ENCODE measurements at places on chromosomes 6 and 20. TPM values are rescaled to one million over a fixed set of nuclear protein-coding genes. Genes with fewer than 3 reads are reported as not detected.

GRCh38 chr6:94377835-94378234, 958.5 kb upstream of the EPHA7 start:
- H3K4me3 ChIP-seq, result no peak overlapping the region
- H3K4me1 ChIP-seq, result no peaks in the 10 kb centered on the region
- no peak overlapping the region for H3K27ac ChIP-seq
- no peaks in the 10 kb centered on the region for H3K36me3 ChIP-seq
- no peaks in the 10 kb centered on the region for H3K27me3 ChIP-seq
- no peak for DNase-seq

GRCh38 chr6:132132924-132133639, 181.9 kb upstream of the CCN2 start:
- no peak overlapping the region for H3K27ac ChIP-seq
- no peak overlapping the region for H3K4me3 ChIP-seq
- no peaks in the 10 kb centered on the region for H3K36me3 ChIP-seq
- peaks cover 18% of the 10 kb centered on the region for H3K27me3 ChIP-seq

Gene PTGIS
- total RNA-seq, result 40.6 TPM

- H3K27me3 ChIP-seq, result peaks cover 2% of the 10 kb centered on the region
- H3K27ac ChIP-seq, result no peak overlapping the region
- H3K36me3 ChIP-seq, result no peaks in the 10 kb centered on the region
- H3K4me3 ChIP-seq, result no peak overlapping the region
Observed at GRCh38 chr6:17291778-17292177, 10.6 kb downstream of the RBM24 start.

Gene SLC44A4
- total RNA-seq, result 0.12 TPM

- H3K36me3 ChIP-seq, result no peaks in the 10 kb centered on the region
- H3K4me3 ChIP-seq, result no peak overlapping the region
- no peaks in the 10 kb centered on the region for H3K4me1 ChIP-seq
- H3K27me3 ChIP-seq, result peaks cover 8% of the 10 kb centered on the region
- H3K27ac ChIP-seq, result no peak overlapping the region
Observed at GRCh38 chr6:29487131-29487530, 625 bp downstream of the MAS1L start.

Gene TRIM15
- total RNA-seq, result 0.59 TPM

DNA sequence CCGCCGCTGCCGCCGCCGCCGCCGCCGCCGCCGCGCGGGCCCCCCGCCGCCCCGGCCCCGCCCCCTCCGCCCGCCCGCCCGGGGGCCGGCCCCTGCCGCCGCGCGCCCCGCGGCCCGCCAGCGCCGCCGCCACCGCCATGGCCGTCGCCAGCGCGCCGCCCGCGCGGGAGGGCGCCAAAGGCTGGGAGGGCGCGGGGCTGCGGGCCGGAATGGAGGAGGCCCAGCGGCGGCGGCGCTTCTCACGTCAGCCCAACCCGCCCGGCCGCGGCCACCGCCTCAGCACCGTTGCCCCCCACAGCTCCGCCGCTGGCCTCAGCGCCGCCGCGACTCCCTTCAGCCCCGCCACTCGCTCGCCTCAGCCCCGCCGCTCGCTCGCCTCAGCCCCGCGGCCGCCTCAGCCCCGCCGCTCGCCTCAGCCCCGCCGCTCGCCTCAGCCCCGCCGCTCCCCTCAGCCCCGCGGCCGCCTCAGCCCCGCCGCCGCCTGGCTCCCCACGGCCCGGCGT, 258 bp downstream of the PHF10 start:
- DNase-seq, result peak; percentile 32
- no peak overlapping the region for H3K27ac ChIP-seq
- H3K4me3 ChIP-seq, result peak overlapping the region; percentile 48
- H3K27me3 ChIP-seq, result peaks cover 8% of the 10 kb centered on the region
- peaks cover 13% of the 10 kb centered on the region for H3K36me3 ChIP-seq
- H3K4me1 ChIP-seq, result peaks cover 49% of the 10 kb centered on the region

DNA sequence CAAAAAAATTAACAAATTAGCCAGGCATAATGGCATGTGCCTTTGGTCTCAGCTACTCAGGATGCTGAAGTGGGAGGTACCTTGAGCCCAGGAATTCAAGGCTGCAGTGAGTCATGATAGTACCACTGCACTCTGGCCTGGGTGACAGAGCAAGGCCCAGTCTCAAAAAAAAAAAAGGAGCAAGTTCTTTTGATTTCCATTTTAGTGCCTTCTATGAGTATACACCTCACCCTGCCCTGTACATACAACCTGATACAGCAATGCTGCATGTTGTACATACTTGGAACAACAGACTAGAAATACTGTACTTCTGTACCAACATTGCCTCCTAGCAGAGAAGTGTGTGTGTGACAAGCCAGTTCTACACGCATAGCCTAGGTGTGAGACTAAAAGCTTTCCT, 97.3 kb upstream of the CARMIL1 start:
- no peak overlapping the region for H3K27ac ChIP-seq
- peaks cover 71% of the 10 kb centered on the region for H3K4me1 ChIP-seq
- H3K36me3 ChIP-seq, result no peaks in the 10 kb centered on the region
- no peak overlapping the region for H3K4me3 ChIP-seq
- DNase-seq, result no peak
- H3K27me3 ChIP-seq, result no peaks in the 10 kb centered on the region

GRCh38 chr6:123091091-123091895, 95.3 kb downstream of the CLVS2 start:
- DNase-seq, result no peak
- no peaks in the 10 kb centered on the region for H3K27me3 ChIP-seq
- H3K27ac ChIP-seq, result no peak overlapping the region
- H3K36me3 ChIP-seq, result no peaks in the 10 kb centered on the region

DNA sequence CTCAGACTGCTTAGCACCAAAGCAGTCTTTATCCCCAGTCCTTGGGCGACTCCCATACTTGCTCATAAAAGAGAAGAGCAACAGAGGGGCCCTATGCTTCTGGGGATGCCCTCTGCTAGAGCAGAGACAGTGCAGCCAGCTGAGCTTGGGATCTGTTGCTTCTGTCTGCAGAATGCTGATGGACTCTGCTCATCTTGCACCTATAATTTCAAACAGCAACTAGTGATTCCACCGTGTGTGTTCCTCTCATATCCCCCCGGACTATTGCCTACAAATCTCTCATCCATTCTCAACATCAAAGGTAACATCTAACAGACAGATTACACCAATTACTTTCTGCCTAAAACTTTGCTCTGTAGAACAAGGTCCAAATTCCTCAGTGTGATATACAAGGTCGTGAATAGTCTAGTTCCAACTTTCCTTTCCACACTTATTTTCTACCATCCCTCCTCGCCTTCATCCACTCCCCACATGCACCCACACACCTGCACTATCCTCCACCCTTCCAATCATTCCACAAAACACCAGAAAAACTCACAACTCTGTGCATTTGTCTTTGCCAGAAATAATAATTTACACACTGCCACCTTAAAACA, 62.6 kb downstream of the FRK start:
- H3K36me3 ChIP-seq, result no peaks in the 10 kb centered on the region
- no peak for DNase-seq
- no peaks in the 10 kb centered on the region for H3K27me3 ChIP-seq
- H3K4me1 ChIP-seq, result no peaks in the 10 kb centered on the region
- no peak overlapping the region for H3K27ac ChIP-seq
- no peak overlapping the region for H3K4me3 ChIP-seq

GRCh38 chr6:116352515-116353471, 18.0 kb upstream of the DSE start:
- H3K27ac ChIP-seq, result no peak overlapping the region
- H3K36me3 ChIP-seq, result no peaks in the 10 kb centered on the region
- H3K4me3 ChIP-seq, result no peak overlapping the region
- no peaks in the 10 kb centered on the region for H3K27me3 ChIP-seq

Gene BPIFB1
- not detected for total RNA-seq

DNA sequence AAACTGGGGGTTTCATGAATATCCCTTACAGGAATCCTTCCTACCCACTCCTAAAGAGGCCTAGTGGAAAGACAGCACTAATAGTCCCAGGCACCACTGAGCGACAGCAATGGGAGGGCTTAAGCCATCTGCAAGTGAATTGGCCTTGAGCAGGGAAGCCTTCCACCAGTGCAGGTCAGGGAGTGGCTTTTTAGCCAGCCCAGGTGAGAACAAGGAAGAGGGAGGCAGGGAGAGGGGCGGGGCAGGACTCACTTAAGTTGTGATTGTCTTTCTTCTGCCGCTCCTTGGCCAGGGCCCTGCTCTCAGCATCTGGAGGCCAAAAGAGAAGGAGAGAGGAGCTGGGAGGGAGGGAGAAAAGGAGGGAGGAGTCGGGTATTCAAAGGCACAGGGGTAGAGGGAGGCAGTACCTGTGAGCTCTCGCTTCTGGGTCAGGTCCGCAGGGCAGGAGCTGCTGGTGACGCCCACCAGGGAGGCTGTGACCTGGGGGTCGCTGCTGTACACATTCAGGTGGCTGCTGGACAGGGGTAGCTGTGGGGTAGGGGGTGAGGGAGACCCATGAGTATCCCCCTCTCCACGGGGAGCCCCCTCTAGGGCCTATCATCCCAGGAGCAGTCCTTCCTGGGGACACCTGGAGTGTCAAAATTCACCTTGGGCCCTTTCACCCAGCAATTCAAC, 47.8 kb downstream of the TFEB start:
- H3K27me3 ChIP-seq, result no peaks in the 10 kb centered on the region
- H3K36me3 ChIP-seq, result peaks cover 10% of the 10 kb centered on the region
- no peak overlapping the region for H3K27ac ChIP-seq

GRCh38 chr6:43842231-43842794, 72.3 kb downstream of the VEGFA start:
- no peak for DNase-seq
- H3K36me3 ChIP-seq, result no peaks in the 10 kb centered on the region
- peaks cover 8% of the 10 kb centered on the region for H3K27me3 ChIP-seq
- H3K4me3 ChIP-seq, result no peak overlapping the region

- no peaks in the 10 kb centered on the region for H3K4me1 ChIP-seq
- H3K36me3 ChIP-seq, result no peaks in the 10 kb centered on the region
- peaks cover 6% of the 10 kb centered on the region for H3K27me3 ChIP-seq
- no peak overlapping the region for H3K4me3 ChIP-seq
- DNase-seq, result peak; percentile 31
Observed at GRCh38 chr6:39347906-39348585, 25.5 kb upstream of the KCNK16 start.

Gene TGM2
- total RNA-seq, result not detected

DNA sequence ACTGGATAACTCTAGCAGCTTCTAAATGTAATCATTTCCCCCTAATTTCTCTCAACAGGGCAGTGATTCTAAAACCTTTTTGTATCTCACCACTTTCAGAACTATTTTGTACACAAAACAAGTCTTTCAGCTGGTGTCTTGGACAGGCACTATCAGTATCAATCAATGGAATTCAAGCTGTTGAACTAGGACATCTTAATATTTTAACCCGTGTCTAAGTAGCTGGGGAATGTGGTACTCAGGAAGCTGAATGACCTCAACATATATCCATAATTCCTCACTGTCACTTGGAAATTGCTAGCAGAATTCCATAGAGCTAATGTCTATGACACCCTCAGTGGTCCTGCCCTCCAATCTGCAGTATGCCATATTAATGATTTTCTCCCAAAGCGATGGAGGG, 24.5 kb downstream of the ADAT2 start:
- H3K27ac ChIP-seq, result no peak overlapping the region
- DNase-seq, result no peak
- H3K27me3 ChIP-seq, result no peaks in the 10 kb centered on the region

- no peak overlapping the region for H3K27ac ChIP-seq
- no peaks in the 10 kb centered on the region for H3K4me1 ChIP-seq
- DNase-seq, result no peak
- no peaks in the 10 kb centered on the region for H3K36me3 ChIP-seq
Observed at GRCh38 chr6:168127384-168127868, 48.4 kb upstream of the FRMD1 start.

Gene CCNC
- 54.0 TPM for total RNA-seq

Gene FBXO5
- total RNA-seq, result 29.4 TPM

- no peak overlapping the region for H3K27ac ChIP-seq
- no peak for DNase-seq
- H3K4me1 ChIP-seq, result no peaks in the 10 kb centered on the region
- H3K4me3 ChIP-seq, result no peak overlapping the region
- H3K27me3 ChIP-seq, result no peaks in the 10 kb centered on the region
Observed at GRCh38 chr6:98525860-98526259, 308.5 kb upstream of the POU3F2 start.

All from activated T-helper 1 cell treated with anti-CD3 and anti-CD28 coated beads, Interleukin-12 subunit alpha, Interleukin-12 subunit beta, Interleukin-2, Interleukin-4 antibody, amounts not matched to agents 30 ng/mL and 10 ng/mL and 1 ng/mL, durations not matched to agents 14 hours and 24 hours and 36 hours (primary cell).